ENCODE measurements at places on chromosomes 1 and 21.

DNA sequence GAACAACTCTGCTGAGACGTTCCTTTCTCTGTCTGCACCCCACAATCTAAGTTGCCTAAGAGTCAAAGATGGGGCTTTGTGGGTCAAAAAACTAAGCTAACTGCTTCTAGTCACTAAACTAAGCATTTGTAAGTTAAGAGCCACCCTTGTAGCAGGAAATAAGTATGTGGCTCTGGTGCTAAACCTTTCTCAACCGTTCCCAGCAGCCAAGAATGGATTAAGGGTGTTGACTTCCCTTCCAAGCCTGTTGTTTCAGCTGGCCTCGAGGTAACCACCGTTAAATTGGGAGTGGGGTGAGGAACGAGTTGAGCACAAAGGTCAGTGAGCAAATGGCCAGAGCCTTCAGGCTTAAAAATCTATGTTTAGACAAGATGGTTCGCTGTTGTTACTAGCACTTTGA lies 169.1 kb downstream of the TRIM33 start:
- DNase-seq = no peak

GRCh38 chr1:157245823-157246222 lies 107.6 kb upstream of the ETV3 start:
- no peak for DNase-seq

DNA sequence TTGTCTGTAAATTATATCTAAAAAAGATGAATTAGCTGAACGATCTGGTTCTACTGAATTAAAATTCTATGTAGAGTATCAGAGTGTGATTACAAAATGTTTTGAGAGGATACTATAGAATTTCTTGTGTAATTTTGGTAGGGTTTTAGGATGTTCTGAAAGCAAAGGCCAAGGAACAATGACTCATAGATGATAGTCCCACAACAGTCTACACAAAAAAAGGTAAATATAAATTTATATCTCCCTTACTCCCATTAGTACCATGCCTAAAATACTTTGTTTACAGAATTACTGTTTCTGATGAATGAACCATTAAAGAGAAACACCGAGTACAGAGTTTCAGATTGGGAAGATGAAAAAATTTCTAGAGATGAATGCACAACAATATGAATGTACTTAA lies 9.5 kb downstream of the EDEM3 start:
- no peak for DNase-seq

GRCh38 chr21:41610042-41610839 lies 102.3 kb upstream of the TMPRSS2 start:
- no peak for DNase-seq

DNA sequence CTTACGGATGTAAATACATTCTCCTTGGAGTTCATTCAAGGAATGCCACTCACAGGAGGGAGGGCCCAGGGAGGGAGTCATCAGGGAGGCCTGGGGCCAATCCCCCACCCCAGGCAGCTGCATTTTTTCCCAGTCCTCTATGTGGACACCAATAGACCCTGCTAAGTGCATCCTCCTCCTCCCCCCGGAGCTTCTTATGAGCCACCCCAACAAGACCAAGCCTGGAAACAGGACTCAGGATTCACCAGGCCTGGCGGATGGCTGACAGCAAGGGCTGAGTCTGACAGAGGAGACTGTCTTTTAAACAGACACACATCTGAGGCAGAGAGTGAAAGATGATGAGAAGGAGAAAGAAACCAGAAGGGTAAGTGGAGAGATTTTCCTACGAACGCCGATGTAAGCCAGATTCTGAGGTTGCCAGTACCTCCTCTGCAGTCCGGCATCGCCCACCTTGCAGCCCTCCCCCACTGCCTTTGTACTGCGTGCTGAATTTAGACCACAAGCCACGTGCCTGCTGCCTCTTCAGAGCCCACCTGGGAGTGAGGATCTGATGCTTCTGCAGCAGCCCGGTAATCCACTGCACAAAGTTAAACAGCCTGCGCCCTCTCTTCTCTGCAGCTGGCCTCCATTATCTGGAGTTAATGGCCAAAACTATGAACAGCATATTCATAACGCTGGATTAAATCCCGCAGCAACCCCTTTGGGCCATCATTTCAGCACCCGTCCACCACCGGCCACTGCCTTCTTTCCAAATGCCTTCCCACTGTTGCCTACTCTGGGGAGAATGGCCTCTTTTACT lies 17.6 kb upstream of the SFPQ start:
- DNase-seq = no peak

DNA sequence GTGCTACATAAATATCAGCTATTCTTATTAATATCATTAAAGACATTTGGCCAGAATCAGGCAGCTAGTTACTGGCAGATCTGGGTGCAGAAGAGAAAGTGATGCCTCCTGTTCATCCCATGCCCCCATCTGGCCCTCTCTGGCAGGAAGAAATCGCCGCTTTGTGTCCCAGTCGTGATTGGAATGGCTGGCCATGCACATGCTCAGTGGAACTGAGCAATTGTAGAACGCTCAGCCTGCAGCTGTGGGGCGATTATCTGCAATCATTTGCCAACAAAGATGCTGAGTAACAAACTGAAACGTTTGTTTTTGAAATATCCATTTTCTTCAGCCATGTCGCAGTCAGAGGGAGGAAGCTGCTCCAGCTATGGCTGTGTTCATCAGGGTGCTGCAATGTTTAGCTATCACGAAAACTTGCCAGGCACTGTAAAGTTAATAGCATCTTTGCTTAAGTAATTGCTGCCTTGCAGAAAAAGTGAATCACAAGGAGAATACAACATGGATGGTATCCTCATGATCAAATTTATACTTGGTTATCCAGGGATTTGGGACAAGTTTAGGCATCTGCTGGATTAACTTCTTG lies 36.5 kb downstream of the NGF start:
- no peak for DNase-seq
